ENCODE measurements at places on chromosomes 12 and 14.

DNA sequence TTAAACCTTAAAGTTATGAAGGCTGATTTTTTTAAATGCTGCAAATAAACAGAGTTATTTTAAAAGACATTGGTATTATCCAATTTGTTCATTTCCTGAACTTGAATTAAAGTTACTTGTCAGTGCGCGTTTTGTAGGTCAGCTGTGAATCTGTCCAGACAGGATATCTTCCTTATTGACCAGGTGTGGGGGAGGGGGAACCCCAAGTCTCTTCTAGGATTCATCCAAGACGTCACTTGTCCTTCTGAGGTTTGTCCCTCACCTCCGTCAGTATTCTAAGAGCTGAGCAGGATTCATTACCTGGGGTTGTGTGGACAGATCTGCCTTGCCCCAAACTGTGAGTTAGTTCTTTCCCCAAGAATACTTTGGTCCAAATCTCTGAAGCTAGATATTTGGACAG lies 8.8 kb upstream of the PRIMA1 start:
- no peak for DNase-seq

- no peak for DNase-seq
These were observed 5.0 kb downstream of the FANCM start for GRCh38 chr14:45140661-45141187.

- no peak for DNase-seq
These were observed 199.9 kb upstream of the RTL1 start for GRCh38 chr14:101103321-101103901.

- no peak for DNase-seq
These were observed 33.7 kb upstream of the IL22 start for GRCh38 chr12:68287106-68287505.

GRCh38 chr12:128387811-128388422 lies 120.9 kb downstream of the TMEM132C start:
- peak; percentile 39 for DNase-seq

DNA sequence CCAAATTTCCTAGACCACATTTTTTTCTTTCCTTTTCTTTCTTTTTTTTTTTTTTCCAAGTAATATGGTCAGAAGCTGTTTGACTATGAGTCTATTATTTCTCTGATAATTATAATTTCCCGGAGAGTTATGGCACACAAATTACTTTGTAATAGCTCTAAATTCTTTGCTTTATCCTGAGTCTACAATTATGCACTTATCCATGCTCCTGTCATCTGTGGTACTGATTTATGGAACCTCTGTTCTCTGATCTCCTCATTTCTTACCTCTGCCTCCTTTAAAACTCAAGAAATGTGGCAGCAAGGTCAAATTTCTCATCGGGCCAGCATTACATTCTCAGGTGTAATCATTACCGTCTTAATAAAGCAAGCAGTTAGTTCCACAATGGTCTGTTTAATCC lies 282.1 kb downstream of the PAWR start:
- DNase-seq = no peak

- no peak for DNase-seq
These were observed 446.7 kb upstream of the CCDC196 start for GRCh38 chr14:66039495-66039894.

- peak; percentile 60 for DNase-seq
These were observed 1.0 kb downstream of the FAIM2 start for GRCh38 chr12:49902399-49903350.

DNA sequence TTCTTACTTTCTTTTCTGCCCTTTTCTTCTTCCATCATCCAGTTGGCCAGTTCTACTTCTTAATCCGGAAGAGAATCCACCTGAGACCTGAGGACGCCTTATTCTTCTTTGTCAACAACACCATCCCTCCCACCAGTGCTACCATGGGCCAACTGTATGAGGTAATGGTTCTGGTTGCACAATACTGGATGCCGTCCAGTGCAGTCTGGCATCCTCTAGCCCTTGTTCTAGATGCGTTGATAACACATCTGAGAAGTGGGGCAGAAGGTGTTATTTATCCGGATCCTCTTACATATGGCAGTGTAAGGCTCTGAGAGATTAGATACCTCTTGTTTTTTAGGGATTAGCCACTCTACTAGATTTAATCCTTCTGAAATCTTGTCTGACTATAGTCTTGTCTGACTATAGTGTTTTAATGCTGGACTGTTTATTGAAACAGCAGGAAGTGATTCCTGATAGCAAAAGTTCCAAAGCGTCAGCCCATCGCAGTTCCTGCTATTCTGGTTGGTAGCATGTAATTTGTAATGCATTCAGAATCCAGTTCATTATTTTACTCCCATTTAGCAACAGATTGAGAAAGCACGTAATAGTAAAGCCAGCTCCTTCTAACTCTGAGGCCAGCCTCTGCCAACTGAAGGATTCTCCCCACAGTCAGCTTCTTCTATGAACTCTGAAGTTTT lies 7.9 kb downstream of the GABARAPL1 start:
- DNase-seq = no peak

GRCh38 chr14:22403296-22403695 lies 185.7 kb downstream of the DAD1 start:
- DNase-seq = no peak

DNA sequence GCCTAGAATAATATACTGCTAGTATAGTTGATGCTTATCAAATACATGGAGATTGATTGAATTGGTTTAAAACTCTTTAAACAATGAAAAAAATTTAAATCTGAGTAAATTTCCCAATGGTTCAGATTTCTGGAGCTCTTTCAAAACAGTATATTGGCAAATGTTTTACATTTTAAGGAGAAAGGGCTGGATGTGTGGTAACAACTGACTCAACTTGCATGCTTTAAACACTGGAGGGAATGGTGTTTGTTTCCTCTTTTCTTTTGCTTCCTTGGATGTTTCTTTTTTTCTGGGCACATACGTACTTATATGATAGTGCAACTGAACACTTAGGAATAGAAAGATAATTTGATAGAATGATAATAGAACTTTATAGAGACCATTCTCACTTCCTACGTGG lies 73.8 kb upstream of the RFX4 start:
- no peak for DNase-seq

DNA sequence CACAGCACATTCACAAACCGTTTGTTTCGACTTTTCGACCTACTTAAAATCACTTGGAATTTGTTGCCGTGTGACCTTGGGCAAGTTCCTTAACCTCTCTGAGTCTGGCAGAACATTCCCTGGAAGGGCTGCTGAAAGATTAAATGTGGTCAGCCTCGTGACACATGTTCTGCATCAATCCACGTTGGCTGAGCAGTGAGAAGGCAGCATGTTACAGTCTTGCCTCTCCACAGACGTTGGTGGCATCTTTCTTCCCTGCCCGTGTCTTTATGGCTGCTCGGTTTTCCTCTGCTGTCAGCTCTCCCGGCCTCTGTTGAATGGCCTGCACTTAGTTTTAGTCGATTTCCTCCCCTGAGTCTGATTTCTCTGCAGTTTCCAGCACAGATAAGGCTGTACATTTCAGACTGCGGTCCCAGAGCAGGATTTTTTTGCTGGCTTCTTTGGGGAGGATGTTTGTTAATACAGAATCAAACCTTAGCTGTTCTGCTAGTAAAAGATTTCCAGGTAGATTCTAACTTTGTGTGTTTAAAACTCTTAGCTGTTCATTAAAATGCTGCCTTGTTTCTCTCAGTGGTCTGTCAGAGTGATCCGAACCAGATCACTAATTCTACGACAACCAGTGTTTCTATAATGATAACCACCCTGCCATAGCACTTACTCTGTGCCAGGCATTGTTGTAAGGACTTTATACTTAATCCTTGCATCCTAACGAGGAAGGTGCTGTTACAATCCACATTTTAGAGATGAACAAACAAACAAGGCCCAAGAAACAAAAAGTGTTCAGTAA lies 217.1 kb downstream of the CHST11 start:
- no peak for DNase-seq

DNA sequence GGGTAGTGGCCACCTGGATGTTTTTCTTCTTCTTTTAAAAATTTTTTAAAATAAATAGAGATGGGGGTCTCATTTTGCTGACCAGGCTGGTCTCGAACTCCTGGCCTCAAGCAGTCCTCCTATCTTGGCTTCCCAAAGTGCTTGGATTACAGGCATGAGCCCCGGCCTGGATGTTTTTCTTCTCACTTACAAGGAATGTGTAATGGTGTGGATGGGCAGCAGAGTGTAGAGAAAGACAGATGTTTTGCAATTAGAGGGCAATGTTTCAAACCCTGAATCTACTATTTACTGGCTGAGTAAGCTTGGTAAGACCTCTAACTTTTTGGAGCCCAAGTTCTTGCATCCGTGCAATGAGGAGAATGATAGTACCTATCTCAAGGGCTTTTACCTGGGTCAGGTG lies 48.1 kb downstream of the ADCK1 start:
- DNase-seq = no peak

GRCh38 chr14:59310633-59311032 lies 122.2 kb downstream of the DAAM1 start:
- DNase-seq = no peak

- no peak for DNase-seq
These were observed 197.6 kb downstream of the SLC38A4 start for GRCh38 chr12:46628176-46628575.

DNA sequence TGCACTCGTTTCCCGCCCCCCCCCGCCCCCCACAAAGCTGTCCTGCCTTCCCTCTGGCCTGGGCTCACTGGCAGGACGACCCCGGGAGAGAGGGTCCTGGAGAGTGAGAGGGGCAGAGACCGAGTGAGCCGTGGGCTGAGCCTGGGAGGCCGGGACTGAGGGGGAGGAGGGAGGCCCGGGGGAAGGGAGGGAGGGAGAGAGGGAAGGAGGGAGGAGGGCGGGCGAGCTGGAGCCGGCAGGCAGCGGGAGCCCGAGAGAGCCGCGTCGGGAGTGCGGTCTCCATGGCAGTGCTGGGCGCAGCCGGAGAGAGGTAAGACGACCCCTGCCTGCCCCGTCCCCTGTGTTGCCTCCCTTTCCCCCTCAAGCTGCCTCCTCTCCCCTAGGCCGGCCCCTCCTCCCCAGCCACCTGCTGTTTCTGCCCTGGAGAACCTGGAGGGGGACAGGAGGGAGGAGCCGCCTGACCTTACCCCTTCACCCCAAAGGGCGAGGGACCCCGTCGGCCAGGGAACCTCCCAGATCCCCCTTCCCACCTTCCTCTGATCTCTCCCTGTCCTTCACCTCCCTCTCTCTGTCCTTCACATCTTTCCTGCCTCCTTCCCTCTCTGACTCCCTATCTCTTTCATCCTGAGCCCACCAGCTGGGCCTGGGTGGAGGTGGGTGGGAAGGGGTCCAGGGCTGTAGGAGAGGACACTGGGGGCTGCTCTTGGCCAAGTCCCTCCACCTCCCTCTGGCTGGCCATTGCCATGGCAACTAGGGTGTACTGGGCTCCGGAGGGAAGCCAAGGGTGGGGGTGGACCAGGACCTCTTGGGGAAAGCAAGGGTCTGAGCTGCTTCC lies at the start of gene GPR162:
TSS of gene GPR162 (plus strand) at position 231 of the 835 bp plus-strand sequence. CDS start 2,078 bp downstream, outside the sequence.
- peak; percentile 90 for DNase-seq

DNA sequence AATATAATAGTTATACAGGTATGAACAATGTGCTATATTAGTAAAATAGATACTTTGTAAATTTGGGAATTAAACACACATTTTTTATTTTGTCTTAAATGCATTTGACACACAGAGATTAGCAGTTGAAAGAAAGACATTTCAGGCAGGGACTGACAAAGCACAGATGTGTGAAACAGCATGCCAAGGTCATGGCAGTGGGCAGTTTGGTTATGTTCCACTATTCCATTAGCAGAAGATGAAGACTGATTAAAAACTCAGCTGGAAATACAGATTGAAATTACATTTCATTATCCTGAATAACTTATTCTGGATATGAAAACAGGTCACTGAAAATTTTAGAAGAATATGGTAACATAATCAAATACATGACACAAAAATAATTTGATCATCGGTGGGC lies 669.8 kb upstream of the LRFN5 start:
- no peak for DNase-seq

- no peak for DNase-seq
These were observed 66.9 kb downstream of the PLEKHG3 start for GRCh38 chr14:64771161-64771560.

- no peak for DNase-seq
These were observed 717 bp upstream of the ZNF839 start for GRCh38 chr14:102318781-102319276.

- no peak for DNase-seq
These were observed 79.9 kb upstream of the CCDC91 start for GRCh38 chr12:28110329-28110728.

DNA sequence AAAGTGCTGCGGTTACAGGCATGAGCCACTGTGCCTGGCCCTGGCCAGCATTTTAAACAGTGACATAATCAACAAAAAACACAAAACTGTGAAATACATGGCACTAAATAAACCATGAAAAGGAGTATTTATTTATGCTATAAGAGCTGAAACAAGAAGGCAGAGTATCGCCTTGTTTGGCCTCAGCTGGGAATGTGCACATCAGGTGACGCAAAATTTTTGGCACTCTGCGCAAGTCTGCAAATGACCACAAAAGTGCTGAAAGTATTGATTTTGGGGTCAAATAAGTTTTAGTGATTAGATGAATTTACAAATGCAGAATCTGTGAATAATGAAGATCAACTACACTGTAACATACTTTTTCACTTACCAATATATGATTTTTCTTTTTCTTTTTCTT lies 36.6 kb upstream of the NFKBIA start:
- no peak for DNase-seq

GRCh38 chr14:97850466-97850865 lies 1053.3 kb downstream of the VRK1 start:
- no peak for DNase-seq

GRCh38 chr14:76714470-76714869 lies 46.8 kb upstream of the VASH1 start:
- DNase-seq = no peak

DNA sequence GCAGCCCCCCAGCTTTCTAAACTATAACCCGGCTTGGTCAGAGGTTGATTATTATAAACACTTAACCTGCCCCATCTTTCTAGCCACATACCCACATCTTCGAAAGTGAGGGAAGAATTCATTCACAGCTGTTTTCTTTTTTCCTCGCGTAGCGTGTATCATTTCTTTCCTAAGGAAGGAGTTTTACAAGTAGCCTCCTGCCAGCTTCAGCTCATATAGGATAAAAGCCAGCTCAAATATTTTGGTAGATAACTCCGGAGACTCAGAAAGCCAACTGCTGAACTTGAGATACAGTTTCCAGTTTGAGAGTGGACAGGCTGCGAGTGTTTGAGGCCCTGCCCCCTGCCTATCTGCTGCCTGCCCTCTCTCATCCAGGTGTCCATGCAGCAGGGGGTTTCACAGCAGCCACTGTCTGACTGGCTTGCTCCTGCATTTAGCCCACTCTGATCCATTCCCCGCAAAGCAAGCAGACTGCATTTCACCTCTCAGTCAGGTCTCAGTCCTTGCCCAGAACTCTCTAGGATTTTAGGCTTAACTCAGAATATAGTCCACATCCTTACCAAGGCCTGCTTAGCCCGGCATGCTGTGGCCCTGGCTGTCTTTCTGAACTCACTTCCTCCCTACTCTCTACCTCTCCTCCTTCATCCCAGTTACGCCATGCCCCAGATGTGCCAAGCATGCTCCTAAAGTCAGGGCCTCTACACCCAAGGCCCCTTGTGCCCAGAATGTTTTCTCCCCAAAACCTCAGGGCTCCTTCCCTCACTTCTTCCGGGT lies 46.9 kb downstream of the EVL start:
- no peak for DNase-seq

DNA sequence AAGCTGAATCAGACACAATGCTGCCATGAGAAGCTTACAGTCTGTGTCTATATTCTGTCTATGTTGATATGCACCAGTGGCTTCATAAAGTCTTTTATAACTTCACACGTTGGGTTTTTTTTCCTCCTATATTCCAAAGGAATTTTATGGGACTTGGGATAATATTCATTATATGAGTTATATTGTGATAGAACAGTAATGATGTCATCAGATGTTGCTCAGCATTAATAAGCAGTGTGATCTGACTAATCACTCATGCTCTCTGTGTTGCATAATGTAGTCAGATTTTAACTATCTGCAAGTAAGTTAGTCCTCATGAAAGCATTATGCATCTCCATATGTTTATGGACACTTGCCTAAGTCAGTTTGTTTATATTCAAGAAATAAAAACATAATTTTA lies 159.6 kb downstream of the PLCZ1 start:
- DNase-seq = no peak
